Mammary epithelial cell (primary cell): ENCODE measurements at places on chromosomes 3 and 15. TPM values are rescaled to one million over a fixed set of nuclear protein-coding genes. Genes with fewer than 3 reads are reported as not detected.

DNA sequence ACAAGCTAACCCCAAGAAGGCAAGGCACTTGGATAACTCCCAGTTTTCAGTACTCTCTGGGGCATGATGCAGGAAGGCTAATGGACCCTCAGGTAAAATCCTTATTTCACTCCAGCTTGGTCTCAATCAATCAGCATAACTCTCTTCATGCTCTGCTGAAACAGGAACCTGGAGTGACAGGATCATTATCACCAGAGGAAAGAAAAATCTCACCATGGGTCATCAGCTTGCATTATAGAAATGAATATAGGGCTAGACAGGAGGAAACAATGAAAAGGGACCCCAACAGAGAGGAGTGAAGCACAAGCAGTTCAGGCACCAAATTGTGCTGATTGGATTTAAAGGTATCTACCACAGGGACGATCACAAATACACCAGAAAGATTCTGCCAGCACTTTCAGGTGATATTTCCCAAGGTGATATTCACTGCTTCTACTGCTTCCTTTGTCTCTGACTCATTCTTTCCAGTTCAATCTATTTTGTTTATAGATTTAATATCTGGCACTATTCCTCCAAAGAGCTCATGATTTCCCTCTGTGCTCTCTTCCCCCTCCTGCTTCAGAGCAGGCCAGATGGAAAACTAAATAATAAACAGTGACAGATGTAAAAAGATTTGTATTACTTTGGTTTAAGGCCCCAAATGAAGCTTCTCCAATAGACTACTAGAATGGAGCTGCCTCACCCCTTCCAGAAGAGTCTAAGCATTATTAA is 22.9 kb upstream of the THUMPD3 start:
- DNase-seq: no peak

DNA sequence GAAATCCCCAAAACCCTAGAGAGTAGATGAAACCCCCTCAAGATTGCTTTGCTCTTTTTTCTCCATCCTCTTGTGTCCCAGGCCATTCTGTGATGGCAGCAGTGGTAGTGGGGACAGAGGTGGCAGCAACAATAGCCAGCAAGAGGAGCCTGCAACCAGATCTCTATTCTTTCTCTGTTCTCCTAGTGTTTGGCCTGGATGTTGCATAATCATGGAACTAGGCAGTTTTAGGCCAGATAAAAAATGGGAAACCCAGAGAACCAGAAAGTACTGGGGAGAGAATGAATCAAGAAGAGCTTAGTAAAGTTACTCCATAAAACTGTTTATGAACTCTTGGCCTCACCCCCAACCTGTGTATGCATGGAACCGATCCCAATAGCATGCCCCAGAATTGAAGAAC is 52.3 kb downstream of the CTNNB1 start:
- no peak for DNase-seq

- DNase-seq: peak; percentile 88
These were observed 85.9 kb downstream of the FAIM start for GRCh38 chr3:138694287-138695007.

- no peak for DNase-seq
These were observed 17.2 kb upstream of the ADIPOQ start for GRCh38 chr3:186825294-186825821.

Gene ZNF148
- 32.8 TPM for total RNA-seq

DNA sequence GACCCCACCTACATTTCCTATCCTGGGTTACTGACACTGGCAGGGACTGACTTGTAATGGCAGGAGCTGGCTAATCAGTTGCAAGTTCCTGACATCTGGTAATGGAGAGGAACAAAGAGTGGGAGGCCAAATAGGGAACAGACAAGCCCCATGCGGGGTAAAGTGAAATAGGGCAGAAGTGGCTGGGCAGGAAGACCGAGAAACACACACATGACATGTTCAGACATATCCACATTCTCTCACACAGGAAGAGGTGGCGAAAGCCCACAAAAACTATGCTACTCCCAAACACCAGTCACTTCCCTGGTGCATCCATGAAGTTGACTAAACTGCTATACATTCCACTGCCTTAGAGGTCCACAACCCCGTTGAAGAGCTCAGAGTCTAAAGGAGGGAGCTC is 394.1 kb upstream of the TBL1XR1 start:
- peak; percentile 96 for DNase-seq

Gene ERICH6
- total RNA-seq: not detected in 2 replicates

- no peak for DNase-seq
These were observed 43.5 kb upstream of the NTRK3 start for GRCh38 chr15:88300089-88300488.

GRCh38 chr3:73504239-73504638 is 120.5 kb downstream of the PDZRN3 start:
- DNase-seq: no peak

DNA sequence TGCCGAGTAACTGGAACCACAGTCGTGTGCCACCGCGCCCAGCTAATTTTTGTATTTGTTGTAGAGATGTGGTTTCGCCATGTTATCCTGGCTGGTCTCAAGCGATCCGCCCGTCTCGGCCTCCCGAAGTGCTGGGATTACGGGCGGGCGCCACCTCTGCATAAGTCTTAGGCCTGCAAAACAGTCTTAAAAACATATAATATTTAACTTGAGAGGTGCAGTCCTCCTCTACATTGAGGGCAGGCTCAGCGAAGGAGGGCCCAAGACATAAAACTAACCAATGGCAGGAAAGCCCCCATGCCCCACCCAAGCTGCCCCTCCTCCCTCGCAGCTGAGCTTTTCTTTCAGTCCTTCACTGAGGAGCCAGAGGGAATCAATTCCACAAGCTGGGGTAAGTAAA is at the start of gene SLC28A2:
Gene SLC28A2, plus strand, starts transcription at position 347 of the 400 bp plus-strand sequence. CDS start 982 bp downstream, outside the sequence.
- DNase-seq: no peak

DNA sequence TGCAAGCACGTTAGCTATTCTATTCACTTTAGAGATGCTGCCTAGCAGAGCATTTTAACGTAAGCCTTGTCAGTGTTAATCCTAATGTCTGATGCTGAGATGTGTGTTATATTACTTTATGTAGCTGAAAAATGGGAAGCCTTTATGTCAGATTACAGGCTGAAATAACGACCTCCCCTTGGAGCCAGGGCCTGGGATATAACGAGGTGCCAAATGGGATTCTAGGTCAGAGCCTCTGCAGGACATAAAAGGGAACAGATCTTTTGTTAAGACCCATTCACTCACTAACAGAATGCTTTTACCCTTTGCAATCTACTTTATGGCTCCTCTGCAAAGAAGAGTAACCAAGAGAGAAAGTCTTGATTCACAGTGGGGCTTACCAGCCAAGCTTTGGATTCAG is 815.5 kb upstream of the CFAP20DC start:
- no peak for DNase-seq

Gene GPR160
- total RNA-seq: 0.33 TPM

Gene TUSC7
- not detected for total RNA-seq
